ENCODE measurements at places on chromosomes 3 and 15.

GRCh38 chr15:89672221-89673164 is 6.7 kb downstream of the PLIN1 start:
- no peak for DNase-seq

- no peak for DNase-seq
These were observed 67.4 kb upstream of the RPL35A start for GRCh38 chr3:197882586-197882985.

GRCh38 chr15:80289528-80290495 is 37.8 kb upstream of the CTXND1 start:
- no peak for DNase-seq

DNA sequence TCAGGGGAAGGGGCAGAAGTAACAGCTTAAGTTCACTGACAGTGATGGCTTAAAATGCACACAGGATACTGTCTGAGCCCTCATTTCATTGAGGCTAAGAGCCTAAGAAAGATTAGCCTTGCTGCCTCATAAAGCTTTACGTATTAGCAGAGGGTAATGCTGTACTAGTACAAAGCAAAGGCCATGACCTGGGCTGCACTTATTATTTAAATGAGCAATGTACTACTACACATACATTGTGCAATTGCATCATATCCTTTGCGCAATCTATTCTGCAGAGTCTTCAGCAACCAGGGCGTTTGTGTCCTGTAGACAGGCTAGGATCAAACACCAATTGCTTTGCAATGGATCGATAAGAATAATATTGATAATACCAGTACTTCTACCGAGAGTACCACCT is 221.8 kb downstream of the TPRG1 start:
- no peak for DNase-seq

GRCh38 chr3:104878395-104878794 is 488.3 kb upstream of the ALCAM start:
- no peak for DNase-seq

DNA sequence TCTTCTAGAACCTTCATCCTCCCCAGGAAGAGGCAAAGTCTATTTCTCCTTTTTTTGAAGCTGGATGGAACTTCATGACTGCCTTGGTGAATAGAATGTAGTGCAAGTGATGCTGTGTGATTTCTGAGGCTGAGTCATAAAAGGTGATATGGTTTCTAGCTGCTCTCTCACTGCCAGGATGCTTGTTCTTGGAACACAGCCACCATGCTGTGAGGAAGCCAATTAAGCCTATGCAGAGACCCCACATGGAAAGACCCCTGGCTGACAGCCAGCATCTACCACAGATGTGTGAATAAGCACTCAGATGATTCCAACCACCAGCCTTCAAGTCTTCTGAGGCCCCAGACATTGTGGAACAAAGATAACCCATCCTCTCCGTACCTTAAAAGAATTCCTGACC is 57.0 kb downstream of the ISL2 start:
- no peak for DNase-seq

- DNase-seq: no peak
These were observed 137.4 kb downstream of the VPS8 start for GRCh38 chr3:184949251-184949965.

- no peak for DNase-seq
These were observed 27.3 kb upstream of the XIRP1 start for GRCh38 chr3:39219702-39220101.

All from DMS153 (cell line).